ENCODE measurements at places on chromosomes 6 and 20.

- no peak for DNase-seq
Observed at GRCh38 chr6:88619951-88620350, 343.5 kb downstream of the RNGTT start.

DNA sequence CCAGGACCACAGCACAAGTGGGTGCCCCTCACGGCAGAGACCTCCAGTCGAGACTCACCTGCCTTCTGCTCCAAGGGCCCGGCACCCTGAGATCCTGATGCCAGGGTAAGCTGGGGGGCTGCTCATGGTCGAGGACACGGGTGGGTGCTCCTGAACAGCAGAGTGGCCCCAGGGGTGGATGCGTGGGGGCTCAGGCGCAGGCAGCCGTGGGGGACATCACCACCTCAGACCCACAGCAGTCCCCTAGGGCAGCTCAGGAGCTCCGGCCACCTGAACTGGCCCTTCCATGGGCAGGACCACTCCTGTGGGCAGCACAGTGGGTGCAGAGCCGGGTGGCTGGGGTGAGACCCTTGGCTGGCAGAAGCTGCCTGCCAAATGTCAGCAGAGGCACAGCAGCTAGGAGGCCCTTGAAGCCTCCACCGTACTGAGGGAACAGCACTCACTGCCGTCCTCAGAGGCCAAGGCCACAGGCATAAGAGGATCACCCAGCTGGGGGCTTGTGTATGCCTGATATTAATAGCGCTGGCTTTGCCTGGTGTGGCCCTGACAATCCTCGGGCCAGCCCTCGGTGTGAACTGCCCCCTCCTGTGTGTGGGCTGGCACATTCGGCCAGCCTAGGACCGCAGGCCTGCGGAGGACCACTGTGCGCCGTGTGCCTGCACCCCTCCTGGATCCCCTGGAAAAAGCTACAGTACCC, 5.4 kb downstream of the UCKL1 start:
- no peak for DNase-seq

DNA sequence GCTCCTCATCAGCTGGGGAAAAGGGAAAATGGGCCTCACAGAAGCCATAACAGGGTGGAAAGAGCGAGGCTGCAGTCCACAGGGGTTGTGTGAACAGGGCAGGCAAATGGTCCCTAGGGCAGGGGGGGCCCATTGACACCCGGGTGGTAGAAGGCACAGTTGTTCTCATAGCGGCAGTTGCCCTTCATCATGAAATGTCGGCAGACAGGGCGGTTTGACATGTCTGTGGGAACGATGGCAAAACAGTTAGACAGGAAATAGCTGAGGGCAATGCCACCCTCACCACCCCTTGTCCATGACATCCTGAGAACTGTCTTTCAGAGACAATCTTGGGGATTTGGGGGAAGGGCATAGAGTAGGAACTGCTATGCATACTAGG, 15.6 kb downstream of the PPP1R10 start:
- DNase-seq: no peak

GRCh38 chr6:112592159-112592558, 245.0 kb downstream of the RFPL4B start:
- no peak for DNase-seq

- no peak for DNase-seq
Observed at GRCh38 chr6:16562498-16562897, 198.8 kb downstream of the ATXN1 start.

GRCh38 chr6:46246081-46246480, 75.3 kb upstream of the ENPP5 start:
- no peak for DNase-seq

- no peak for DNase-seq
Observed at GRCh38 chr6:137202078-137202477, 17.1 kb downstream of the IFNGR1 start.
